ENCODE measurements at places on chromosomes 7 and 10. TPM values are rescaled to one million over a fixed set of nuclear protein-coding genes. Genes with fewer than 3 reads are reported as not detected.

Gene ALDH18A1
- total RNA-seq = 101 TPM

Gene EN2
- total RNA-seq = 0.04 TPM

DNA sequence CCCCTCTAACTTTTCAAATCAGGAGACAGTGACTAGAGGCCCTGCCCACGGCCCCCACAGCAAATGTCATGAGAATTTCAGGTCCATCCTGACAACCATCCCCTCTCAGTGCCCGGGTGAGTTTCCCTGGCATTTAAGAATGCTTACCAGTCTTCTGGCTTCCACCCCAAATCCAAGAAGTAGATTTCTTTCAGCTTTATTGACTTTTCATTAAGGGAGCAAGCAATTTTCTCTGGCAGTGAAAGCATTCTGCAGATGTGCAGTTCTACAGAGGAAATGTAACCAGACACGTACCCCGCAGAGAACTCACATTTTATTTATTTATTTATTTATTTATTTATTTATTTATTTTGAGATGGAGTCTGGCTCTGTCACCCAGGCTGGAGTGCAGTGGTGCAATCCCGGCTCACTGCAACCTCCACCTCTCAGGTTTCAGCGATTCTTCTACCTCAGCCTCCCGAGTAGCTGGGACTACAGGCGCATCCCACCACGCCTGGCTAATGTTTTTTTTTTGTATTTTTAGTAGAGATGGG, 120.9 kb upstream of the KCTD7 start:
- no peak for DNase-seq

DNA sequence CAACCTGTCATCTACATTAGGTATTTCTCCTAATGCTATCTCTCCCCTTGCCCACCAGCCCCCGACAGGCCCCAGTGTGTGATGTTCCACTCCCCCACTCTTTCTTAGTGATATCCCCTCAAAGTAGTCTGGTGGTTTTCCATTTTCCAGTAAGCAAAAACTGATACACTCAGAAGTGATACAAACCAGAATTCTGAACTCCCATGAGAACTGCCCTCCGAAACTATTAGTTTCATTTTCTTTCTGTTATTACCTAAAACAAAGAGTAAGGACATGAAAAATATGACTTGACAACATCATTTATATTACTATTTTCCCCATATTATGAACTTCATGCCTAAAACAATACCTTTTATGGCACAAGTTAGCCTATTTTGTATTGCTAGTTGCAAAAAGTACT, 175.0 kb downstream of the OTUD1 start:
- no peak for DNase-seq

- DNase-seq = no peak
Measured at GRCh38 chr7:42180806-42181205, 56.2 kb downstream of the GLI3 start.

Data from H7 (cell line).